Stimulated activated CD4-positive, alpha-beta T cell treated with anti-CD3 and anti-CD28 coated beads, Interleukin-15, amount 100 ng/mL, for 1 hour (primary cell): ENCODE measurements at places on chromosomes 5 and 9.

DNA sequence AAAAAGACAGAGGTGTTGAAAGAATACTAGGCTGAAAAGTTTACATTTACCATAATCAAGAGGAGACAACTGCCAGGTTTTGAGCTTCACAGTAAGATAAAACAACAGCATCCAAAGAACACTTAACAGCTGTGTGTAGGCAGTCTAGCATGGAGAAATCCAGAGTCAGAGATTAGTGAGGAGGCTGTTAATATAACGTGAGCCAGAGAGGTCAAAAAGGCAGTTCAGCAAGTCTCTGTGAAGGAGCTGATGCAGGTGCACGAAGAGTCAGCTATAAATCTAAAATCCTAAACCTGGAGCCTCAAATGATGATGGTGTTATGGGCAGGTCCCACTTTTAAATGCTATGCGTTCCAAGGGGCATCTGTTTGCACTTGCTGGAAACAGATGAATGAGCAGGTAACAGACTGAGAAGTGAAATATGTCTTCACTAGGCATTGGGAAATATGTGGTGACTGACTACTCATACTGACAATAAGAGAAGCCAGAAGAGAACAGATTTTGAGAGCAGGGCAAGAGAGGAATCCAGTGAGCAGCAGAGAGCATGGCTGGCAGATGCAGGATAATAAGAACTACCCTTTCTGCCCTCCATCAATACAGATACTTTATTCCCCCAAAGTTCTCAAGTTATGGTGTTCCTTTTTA, 8.7 kb downstream of the APTX start:
- DNase-seq = no peak

DNA sequence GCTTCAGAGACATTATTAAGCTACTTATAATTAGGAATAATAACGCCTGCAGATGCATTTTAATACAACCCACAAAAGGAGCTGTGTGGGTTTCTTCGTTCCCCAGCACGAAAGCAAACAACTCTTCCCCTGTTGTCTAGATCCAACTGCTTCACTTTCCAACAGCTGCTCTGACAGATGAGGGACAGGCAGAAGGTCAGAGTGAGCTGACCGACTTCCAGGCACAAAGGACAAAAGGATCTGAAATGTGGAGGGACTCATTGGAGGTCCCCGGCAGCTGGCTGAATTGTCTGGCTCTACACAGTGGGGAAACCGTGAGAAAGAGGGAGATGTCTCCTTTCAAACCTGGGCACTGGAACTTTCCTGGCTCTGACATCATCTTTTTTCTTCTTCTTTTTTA, 79.1 kb upstream of the ALDH1B1 start:
- DNase-seq = no peak

GRCh38 chr9:93054758-93055704, 3.5 kb upstream of the SUSD3 start:
- no peak for DNase-seq

- no peak for DNase-seq
Measured at GRCh38 chr5:112381521-112381920, 37.6 kb downstream of the EPB41L4A start.

GRCh38 chr9:16425562-16426231, 444.8 kb downstream of the BNC2 start:
- no peak for DNase-seq

DNA sequence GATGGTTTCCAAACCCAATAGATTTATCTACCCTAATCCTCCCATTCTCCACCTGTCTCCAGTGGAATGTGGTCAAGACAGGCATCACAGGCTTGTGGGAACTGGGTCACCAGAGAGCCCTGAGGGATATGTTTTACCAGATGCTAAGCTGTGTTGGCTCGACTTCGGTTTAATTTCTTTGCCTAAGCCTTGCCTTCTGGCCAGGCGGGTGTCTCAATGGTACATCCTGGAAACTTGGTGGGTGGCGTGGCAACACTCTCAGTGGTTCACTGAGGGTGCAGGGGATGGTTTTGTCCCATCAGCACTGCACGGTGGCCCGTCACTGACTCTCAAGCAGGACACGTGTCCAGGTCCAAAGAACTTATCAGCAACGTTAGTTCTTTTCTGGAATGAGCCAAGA, 192.2 kb downstream of the TENT4A start:
- no peak for DNase-seq

- DNase-seq = no peak
Measured at GRCh38 chr9:115957585-115957984, 196.0 kb upstream of the PAPPA start.

DNA sequence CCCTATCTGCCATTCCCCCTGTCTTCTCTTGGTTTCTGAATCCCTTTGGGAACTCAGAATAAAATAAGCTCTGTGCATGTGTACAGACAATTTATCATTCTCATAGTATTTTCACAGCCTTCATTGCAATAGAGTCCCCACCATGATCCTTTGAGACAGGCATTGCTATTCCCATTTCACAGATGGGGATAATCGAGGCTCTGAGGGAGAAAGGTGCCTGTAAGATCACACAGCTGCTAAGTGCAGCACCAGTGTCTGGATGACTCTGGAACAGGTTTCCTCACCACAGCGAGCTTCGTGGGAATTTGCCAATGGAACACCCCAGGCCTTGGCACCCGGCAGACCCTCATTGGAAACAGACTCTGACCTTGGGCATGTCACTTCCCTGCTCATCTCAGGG, 293.6 kb downstream of the NSG2 start:
- DNase-seq = no peak

GRCh38 chr5:36494841-36495601, 111.4 kb upstream of the SLC1A3 start:
- DNase-seq = no peak

DNA sequence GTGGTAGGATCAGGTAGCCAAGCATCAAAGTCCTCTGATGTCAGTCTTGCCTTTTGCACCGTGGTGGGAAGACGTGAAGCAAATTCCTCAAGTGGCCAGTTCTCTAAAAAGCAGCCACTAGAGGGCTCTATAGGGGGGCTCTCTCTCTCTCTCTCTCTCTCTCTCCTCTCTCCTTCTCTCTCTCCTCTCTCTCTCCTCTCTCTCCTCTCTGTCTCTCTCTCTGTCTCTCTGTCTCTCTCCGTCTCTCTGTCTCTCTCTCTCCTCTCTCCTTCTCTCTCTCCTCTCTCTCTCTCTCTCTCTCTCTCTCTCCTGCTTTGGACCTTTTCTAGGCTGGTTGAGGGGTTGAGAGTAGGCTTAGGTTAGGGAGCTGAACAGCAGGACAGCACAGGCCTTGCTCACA, 13.9 kb upstream of the OSMR start:
- no peak for DNase-seq

- no peak for DNase-seq
Measured at GRCh38 chr9:92746567-92747458, 17.8 kb downstream of the BICD2 start.

DNA sequence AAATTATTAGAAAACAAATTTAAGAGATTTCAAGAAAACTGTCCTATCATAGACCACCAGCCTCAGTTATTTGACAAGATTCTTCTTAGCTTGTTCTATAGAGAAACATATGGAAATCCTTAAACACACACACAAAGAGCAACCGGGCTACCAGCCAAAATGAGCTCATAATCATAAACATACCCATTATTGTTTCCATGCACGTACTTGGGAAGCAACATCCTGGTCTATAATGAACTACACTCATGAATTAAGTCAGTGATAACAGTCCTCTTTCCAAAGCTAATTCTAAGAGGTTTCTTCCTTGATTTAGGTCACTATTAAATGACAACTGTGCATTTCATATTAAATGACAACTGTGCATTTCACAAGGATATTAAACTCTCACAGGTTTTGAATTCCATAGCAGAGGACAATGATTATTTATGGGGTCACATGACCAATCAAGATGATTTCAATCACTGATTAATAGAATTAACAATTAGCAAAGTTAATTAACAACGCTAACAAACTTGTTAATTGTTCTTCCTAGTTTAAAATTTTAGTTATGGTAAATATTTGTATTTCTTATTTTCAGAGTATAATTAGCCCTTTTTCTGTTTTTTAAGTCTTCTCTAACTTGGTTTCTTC, 77.0 kb downstream of the OXCT1 start:
- no peak for DNase-seq

DNA sequence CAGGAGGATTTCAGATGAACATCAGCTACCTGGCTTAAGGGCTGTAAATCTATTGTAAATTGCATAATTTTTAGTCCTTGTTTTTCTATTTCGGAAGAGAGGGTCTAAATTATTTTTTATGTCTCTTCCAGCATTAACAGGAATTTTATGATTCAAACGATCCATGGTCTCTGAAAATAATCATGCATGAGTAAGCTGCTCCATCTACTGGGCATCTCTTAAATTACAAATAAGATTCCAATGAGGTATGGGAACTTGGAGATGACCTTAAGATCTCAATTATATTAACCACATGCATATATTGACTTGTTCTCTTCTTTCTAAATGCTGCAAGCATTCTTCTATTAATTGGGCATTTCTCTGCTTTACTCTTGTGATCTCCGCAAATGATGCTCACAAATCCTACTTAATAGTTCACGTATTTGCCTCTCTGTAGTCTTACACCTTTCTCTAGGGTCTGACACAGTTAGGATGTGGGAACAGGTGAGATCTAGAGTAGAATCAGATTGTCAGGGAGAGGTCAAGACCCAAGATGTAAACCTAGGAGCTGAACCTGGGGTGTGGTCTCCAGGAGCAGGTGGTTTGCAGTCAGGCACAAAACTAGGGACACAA, 86.9 kb downstream of the NUDT12 start:
- no peak for DNase-seq

- DNase-seq = no peak
Measured at GRCh38 chr5:170296935-170297588, 515 bp downstream of the LCP2 start.

- no peak for DNase-seq
Measured at GRCh38 chr9:79477955-79478771, 93.6 kb upstream of the TLE4 start.

DNA sequence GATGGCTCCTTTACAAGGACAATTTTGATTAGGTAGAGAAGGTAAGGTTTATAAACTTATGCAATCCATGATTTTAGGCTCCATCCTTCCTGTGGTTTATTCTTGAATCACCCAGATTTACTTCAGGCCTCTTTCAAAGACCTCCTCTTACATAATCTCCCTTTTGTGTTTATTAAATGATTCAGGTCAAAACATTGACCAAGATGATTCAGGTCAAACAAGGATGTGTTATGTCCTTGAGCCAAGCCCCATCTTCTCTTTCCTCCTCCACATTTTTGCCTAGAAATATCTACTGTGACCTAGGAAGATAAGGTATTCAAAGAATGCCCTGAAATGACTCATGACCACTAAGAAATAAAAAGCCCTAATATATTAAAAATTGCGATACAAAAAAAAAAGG, 31.8 kb upstream of the TLR4 start:
- no peak for DNase-seq

GRCh38 chr9:116608064-116608463, 79.0 kb upstream of the TRIM32 start:
- no peak for DNase-seq

DNA sequence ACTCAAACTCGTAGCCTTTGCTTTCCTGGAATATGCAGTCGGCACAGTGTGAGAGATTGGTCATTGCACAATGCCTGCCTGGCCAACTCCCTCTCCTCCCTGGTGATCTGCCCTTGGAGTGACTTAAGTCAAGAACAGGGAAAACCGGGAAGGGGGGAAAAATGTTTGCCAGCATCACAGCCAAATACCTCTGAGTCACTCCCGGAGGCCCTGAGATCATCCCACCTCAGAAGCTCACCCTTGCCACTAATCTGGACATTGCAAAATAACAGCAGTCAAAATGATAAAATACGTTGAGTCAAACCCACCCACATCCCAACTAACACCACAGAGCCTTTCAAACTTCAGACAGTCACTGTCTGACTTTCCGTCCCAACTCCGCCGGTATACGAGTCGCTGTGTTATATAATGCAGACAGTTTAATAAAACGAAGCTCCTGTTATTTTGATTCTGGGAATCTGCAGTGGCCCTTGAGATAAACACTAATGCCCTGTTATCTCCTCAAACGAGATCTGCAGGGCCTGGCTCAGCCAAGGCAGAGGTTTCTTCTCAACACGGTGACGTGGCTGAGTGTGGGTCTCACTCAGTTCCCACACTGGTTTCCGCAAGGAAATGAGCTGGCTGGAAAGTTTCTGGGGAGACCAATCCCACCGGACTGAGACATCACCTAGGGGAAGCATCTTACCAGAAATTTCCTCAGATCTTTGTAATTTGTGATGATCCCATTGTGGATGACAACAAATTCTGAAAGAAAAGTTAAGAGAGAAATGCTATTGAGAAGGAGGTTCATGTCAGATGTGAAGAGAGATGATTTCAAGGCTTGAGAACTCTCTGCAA, 22.1 kb downstream of the GFPT2 start:
- DNase-seq = no peak

DNA sequence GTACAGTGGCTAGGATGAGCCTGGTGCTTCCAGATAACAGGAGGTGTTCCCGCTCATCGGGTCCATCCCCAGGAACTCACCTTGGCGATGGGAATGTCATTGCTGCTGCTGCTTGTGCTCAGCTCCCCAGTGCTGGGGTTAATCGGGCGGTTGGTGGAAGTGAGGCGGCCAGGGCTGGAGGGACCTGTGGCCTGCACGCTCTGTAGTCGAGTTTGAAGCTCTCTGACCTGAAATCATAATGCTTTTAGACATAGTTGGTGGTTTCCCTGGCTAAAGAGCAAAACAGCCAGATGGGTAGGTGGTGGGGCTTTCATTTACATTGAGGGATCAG, 108.5 kb downstream of the DCP2 start:
- DNase-seq = no peak

DNA sequence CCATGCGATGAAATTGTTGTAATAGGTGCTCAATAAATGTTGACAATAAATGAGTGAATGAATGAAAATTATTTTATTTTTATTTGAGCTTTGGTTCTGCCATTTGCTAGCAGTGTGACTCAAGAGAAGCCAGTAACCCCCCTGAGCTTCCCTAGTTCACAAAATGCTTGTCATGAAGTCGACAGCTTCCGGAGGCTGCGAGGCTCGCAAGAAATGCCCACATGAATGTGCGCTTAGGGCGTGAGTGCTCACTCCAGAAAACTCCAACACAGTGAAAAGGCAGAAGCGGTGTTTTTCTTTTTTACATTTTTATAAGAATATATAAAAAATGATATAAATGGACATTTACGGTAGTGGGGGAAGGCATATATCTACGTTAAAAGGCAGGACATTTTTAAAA, 26.5 kb downstream of the CDKN2A start:
- no peak for DNase-seq

GRCh38 chr9:93236541-93237206, 52.7 kb downstream of the WNK2 start:
- DNase-seq = no peak

DNA sequence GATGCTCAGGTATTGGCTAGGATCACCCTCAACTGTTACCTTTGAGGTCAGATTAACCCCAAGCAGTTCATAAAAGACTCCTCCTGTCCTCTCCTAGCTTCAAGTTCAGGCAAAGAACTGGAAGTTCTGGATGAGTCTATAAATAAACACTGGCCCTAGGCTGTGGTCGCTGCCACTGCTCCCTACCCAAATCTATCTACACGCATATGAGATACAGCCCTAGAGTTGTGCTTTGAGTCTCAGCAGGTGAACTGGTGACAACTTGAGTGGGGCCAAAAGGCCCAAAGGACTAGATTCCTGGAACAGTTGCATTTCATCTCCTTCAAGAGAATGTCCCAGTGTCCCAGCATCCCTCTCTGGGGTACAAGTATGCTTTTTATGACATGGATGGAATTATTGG, 62.6 kb downstream of the SAXO1 start:
- no peak for DNase-seq

GRCh38 chr9:34898846-34899245, 59.2 kb upstream of the PHF24 start:
- no peak for DNase-seq

- DNase-seq = no peak
Measured at GRCh38 chr9:116589392-116590354, 97.4 kb upstream of the TRIM32 start.

GRCh38 chr5:66553368-66553912, 42.8 kb upstream of the MAST4 start:
- no peak for DNase-seq
